ENCODE measurements at places on chromosomes 4 and X.

DNA sequence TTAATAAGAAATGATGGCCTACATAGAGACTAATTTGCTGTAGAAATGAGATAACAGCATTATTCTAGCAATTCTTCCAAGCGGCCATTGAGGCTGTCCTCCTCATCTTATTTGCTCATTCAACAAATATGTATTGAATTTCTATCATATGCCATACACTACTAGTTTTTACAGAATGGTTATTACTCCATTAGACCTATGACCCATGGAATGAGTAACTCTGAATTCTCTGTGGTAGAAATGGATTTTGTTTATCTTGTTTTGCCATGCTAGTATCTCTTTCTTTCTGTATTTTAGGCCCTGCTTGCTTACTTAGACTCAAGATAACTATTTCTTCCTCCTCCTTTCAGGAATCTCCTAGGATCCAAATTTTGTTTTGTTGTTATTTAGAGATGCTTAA is 103.5 kb downstream of the RPA4 start:
- no peak for DNase-seq

- DNase-seq, result no peak
Measured at GRCh38 chr4:78355306-78355705, 196.3 kb upstream of the ANXA3 start.

DNA sequence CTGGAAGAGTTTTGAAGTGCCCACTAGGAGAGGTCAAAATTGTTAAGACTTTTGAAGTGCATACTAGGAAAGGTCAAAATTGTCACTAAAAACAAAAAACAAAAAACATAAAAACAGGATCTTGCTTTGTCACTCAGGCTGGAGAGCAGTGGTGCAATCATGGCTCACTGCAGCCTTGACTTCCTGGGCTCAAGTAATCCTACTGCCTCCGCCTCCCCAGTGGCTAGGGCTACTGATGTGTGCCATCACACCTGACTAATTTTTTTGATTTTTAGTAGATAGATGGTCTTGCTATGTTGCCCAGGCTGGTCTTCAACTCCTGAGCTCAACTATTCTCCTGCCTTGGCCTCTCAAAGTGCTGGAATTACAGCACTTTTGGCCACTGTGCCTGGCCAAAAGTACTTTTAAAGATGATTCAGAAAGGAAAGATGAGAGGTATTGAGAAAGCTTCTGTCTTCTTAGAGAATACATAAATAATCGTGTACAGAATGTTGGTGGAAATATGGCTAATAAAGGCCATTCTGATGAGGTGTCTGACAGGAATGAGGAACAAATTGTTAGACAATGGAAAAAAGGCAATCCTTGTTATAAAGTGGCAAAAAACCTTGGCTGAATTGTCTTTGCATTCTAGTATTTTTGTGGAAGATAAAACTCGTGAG is 43.3 kb upstream of the STX18 start:
- no peak for DNase-seq

- no peak for DNase-seq
Measured at GRCh38 chrX:52577464-52578173, 60.8 kb upstream of the XAGE1B start.

- no peak for DNase-seq
Measured at GRCh38 chr4:88527787-88528186, 4.2 kb upstream of the PYURF start.

DNA sequence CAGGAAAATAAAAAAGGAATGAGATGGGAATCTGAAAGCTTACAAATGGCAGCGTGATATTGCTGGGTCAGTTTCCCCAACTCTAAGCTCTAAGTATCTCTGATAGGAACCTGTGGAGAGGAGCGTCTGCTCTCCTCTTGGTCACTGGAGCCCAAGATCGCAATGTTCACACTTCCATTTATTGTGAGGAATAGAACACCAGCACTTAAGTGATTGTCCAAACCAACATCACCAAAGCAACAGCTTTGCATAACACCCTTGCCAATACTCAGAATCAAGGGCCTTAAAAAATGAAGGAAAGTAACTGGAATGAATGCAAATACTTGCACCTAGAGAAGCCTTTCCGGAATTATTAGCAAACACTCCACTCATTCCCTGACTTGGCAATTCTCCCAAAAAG is 46.8 kb upstream of the ATXN3L start:
- no peak for DNase-seq
